ENCODE measurements at places on chromosomes 2 and 18.
A peak's percentile ranks its signal among the peaks of the same experiment; 100 is the strongest.

DNA sequence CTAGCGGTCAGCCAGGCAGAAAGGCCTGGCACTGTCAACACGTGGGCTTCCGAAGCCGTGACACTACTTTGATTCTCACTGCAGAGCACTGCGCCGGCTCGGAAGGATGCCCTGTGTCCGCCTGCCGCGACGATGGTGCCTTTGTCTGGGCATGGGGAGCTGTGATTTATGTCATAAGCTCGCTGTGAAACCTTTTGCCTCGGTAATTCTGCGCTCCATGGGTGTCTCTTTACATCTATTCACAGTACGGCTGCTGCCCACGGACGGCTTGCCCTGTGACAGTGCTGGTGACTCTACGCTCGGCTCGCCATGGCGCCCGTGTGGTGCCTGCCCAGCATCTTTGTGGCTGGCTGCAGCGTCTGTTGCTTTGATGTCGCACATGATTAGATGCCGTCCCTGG, 43.1 kb upstream of the GBX2 start:
- DNase-seq: no peak

DNA sequence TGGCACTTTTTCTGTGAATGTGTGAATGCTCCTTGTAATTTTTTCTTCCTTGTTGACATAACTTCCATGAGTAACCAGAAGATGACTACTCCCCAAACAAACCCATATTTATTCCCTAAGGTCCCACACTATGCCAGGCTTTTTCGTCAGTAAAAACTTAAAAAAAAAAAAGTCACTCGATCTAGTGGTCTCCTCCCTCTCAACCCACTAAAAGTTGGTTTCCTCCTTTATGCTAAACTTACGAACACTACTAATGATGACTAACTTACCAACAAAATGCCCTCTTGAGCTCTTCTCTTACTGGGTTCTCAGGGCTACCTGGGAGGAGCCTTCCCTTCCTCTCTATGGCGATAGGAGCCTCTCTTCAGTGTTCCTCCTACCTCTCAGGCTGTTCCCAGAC, 18.2 kb downstream of the ACVR1 start:
- DNase-seq: peak; percentile 59

DNA sequence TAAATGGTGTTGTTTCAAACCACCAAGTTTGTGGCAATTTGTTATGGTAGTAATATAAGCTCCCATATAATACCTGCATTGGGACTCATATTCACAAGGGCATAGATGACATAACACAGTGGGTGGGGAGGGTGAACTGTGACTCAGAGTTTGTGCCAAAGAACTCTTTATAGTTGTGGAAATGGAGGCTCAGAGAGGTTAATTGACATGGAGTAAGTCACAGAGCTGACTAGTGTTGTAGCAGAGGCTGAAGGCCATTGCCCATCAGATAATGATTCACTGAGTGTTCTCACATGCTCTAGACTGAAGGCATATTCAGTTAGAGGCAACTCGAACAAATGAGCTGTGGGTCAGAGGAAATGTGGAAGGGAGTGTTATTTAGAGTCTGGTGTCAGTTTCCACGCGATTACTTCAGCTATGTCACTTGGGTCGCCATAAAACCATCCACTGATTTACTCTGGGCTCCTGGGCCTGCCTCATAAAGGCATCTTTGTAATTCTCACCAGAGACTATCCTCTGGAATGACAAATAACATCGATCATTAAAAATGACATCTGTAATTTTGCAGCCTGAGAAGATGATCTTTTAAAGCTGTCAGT, 264.7 kb downstream of the CCDC85A start:
- DNase-seq: peak; percentile 11

DNA sequence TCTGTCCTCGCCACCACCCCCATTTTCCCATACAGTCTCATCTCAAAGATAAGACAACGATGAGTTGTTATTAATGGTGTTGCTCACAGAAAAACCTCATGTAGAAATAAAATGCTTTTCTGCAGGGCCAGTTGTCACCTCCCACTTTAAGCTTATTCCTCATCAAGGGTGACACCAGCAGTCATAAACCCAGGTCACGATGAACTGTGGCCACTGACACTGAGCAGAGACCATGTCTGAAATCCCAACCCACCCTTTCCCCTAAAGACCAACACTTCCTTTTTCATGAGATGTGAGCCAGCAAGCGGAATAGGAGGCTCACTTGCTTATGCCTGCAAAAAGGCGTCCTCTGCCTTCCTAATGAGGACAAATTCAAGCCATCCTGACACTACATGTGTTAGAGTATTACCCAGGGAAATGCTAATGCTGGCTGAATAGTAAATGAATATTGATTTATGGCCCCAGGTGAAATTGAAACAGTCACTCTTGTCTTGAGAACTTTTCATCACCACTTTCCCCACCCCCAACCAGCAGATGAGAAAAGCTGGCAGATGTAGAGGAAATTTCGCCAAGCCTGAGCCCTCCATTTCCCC, 228.4 kb downstream of the MGAT5 start:
- DNase-seq: no peak

GRCh38 chr2:86263956-86264355, 64.7 kb downstream of the MRPL35 start:
- DNase-seq: no peak

- no peak for DNase-seq
Measured at GRCh38 chr18:12246849-12247808, 7.0 kb upstream of the CIDEA start.

GRCh38 chr18:42287047-42287446, 332.0 kb downstream of the PIK3C3 start:
- no peak for DNase-seq

- DNase-seq: peak; percentile 28
Measured at GRCh38 chr2:71727562-71727961, 274.2 kb downstream of the DYSF start.

GRCh38 chr18:58156516-58156915, 112.5 kb downstream of the NEDD4L start:
- DNase-seq: no peak

GRCh38 chr2:88187038-88187676, 17.0 kb downstream of the THNSL2 start:
- DNase-seq: peak; percentile 55

GRCh38 chr2:240963065-240963867, 35.2 kb upstream of the SNED1 start:
- no peak for DNase-seq

- peak; percentile 51 for DNase-seq
Measured at GRCh38 chr2:28225473-28226080, 167.1 kb upstream of the FOSL2 start.

- DNase-seq: peak; percentile 90
Measured at GRCh38 chr2:55155764-55156281, 76.3 kb downstream of the CLHC1 start.

DNA sequence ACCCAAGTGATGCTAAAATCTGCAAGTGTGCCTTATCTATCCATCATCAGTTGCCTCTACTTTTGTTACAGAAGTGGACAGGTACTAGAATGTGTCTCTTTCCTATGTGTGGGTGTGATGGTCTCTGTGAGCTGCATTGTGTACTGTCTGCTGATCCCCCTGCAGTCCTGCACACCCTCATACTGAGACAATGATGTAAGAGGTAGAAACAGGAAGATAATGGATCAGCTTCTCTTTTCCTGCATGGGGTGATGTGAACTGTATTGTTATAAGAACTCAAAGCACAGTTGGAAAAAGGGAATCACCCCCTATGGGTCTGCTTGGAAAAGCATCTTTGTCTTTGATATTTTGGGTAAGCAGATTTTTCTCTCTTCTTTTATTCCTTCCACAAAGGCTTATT, 537.6 kb upstream of the CDH2 start:
- DNase-seq: no peak

DNA sequence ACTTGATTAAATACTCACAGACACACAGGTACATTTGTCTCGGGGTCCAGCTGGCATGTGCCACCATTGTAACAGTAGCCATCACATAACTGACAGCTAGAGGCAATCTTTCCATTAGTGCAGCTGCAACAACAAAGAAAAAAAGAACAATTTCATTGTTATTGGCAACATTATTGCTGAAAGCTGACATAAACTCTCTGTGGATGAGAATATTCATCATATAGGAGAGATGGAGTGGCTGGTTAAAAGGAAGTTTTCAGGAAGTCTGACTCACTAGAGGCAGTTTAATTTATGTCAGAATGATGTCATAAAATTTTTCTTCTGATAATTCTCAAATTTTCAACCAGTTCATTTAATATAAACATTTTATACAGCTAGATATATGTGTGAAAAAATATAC, 1490.0 kb upstream of the NXPH2 start:
- no peak for DNase-seq

- DNase-seq: no peak
Measured at GRCh38 chr18:28820353-28820752, 643.4 kb upstream of the CDH2 start.

- DNase-seq: peak; percentile 34
Measured at GRCh38 chr2:188327518-188328213, 36.0 kb downstream of the GULP1 start.

GRCh38 chr2:146927080-146927711, 917.6 kb upstream of the ACVR2A start:
- peak; percentile 47 for DNase-seq

- DNase-seq: no peak
Measured at GRCh38 chr2:10964052-10964790, 52.5 kb downstream of the KCNF1 start.

DNA sequence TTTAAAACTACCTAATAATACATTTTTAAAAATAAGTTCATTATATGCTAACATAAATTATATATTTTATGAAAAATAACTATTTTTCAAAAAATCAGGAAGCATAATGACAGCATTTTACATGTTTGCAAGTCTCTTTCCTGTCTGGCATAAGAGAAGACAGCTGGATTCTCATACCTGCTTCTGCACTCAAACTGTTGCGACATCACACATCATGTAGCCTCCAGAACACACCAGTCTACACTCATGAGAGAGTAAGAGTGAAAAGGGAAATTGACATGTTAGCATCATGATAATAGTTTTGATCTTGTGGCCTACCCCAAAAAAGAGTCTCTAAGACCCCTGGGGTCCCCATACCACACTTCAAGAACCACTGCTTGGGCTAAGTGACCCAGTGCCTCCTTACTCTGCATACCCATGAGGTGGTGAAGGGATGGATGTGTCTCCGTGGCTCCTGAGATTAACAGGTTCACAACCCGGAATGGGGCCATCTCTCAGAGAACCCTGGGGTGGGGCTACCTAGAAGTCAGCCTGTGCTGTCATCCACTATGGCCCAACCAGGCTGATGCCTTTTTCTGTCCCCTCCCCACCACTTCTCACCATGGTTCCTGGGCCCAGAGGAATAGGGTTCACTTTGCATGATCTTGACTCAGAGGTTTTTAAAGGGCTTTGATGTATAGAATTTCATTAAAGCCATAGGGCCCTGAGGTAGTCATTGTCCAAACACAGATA, 102.6 kb upstream of the DAPL1 start:
- DNase-seq: no peak

DNA sequence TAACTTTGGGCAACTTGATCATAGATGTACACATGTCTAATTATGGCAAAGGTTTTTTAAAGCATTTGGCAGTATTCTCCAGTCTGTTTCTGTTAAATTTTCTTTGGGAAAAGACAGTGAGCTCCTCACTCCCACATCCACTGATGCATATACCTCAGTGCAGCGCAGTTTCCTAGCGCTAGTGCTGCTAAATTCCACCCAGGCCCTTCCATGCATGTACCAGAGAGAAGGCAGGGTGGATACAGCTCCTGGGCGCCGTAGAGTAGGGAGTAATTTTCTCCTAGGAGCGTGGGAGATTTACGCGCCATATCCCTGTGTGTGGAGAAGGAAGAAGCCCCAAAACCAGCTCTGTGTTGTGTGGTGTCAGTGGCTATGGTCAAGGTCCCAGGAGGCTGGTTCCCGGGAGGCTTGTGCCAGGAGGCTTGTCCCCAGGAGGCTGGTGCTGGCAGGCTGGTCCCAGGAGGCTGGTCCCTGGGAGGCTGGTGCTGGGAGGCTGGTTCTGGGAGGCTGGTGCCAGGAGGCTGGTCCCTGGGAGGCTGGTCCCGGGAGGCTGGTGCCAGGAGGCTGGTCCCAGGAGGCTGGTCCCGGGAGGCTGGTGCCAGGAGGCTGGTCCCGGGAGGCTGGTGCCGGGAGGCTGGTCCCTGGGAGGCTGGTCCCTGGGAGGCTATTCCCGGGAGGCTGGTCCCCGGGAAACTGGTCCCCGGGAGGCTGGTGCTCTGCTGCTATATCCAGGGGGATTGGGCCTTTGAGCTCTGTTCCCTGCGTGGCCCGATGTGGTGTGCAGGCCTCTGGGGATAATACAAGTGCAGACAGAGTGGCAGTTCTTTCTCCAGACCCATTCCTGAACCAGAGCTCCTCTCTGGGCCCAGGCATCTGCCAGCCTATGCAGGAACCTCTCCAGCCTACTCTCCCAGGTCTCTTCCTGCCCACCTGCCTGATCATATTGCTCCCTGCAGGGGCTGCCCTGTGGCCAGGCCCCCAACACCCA, 161.2 kb downstream of the SEPTIN10 start:
- no peak for DNase-seq

- DNase-seq: no peak
Measured at GRCh38 chr18:59675346-59675745, 21.9 kb downstream of the CCBE1 start.

DNA sequence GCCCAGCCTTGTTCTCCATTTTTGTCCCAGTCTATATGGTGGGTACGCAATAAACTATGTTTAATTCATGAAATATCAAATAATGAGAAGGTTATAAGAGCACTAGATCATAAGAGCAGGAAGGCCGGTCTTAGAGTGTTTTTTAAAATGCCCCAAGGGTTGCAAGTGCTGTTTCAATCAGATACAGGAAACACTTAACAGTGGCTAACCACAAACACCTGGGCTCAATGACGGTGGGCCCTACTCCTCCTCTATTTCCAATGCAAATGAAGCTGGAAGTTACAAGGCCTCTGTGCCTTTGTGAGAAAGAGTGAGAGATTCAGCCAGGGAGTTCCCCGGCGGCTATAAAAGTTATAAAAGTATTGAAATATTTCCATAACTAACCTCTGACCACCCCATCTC, 18.9 kb upstream of the WDR33 start:
- DNase-seq: no peak

DNA sequence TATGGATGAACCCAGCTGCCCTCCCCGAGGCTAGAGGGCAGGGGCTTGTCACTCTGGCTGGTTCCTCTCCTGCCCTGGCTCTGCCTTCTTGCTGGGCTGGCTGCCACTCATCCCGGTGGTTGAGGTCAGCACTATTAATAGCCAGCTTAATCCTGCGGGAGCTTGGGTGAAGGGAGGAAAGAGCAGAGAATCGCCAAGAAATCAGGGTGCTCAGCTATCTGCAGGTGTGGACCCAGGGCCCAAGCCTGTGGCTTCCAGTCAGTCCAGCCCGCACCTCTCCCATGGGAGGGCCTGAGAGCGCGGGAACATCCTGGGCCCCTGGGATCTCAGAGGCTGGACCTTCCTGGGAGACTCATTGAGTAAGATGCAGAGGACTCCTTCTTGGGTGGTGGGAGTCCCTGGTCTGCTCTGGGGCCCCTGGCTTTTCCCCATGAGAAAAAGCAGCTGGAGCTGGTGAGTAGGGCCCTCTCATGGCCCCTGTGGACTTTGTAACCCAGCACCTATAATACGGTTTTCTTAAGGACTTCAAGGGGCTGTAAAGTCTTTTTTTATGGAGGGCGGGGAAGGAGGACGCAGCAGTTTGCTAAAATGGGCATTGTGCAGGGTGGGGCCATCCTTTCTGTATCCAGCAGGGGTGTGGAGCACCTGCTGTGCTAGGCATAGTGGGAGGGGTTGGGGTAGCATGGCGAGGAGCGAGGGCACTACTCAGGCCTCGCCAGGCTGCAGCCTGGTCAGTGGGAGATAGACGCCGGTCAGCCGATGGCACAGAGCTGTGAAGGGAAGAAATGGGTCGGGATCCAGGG, 27.4 kb upstream of the CNNM3 start:
- DNase-seq: no peak

GRCh38 chr2:241310917-241311566, 4.4 kb downstream of the HDLBP start:
- no peak for DNase-seq

- peak; percentile 37 for DNase-seq
Measured at GRCh38 chr18:46252759-46253158, 148.6 kb downstream of the HAUS1 start.

GRCh38 chr2:67930156-67930555, 132.6 kb downstream of the C1D start:
- DNase-seq: no peak

Measured in fibroblast of skin of right biceps (primary cell).